ENCODE measurements at places on chromosomes 11 and 22.

DNA sequence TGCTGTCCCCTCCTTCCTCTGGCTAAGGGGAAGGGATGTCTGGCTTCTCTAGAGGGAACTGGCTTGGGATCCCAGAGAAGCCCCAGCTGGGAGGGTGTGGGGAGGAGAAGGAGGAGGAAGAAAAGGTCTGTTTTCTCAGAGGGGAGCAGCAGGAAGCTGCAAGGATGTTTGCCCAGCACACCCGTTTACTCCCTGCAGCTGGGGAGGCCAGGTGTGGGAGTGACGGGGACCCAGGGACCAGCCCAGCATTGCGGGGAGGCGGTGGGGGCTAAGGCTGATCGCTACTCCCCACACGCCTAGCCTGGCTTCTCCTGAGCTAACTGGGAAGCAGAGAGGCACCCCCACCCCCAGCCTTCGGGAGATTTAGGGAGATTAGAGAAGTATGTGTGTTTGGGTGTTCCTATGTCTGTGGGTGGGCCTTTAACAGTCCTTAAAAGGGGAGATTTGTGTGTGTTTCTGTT is 3.9 kb downstream of the CREB3L1 start:
- DNase-seq: no peak

GRCh38 chr11:69454018-69454417 is 27.4 kb upstream of the LINC01488 start:
- DNase-seq: no peak

DNA sequence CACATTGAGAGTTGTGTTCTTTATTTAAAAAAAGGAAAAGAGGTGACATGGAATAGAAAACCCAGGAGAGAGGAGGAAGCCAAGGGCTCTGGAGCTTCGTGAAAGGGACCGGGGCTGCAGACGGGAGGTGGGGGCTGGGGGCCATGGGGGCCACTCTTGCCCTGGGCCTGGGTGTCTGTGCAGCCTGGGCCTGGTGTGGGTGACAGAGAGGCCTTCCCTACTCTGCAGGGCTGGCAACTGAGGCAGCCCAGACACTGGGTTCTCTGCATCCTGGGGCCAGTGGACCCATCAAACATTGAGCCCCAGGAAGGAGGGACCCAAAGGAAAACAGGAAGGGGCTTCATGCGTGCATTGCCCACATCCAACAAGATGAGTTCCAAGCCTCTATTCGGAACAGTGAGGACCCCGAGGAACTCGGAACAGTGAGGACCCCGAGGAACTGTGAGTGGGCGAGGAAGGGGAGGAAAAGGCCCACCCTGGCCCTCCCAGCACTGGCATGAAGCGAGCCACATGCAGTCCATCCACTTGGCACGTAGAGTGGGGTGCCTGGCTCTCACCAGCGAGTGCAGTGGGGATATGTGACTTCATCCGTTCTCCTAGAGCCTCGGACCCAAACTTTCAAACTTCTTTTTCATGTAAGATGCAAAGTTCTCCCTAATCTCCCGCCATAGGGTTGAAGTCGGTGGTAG is 1121.6 kb downstream of the BRD1 start:
- DNase-seq: no peak

GRCh38 chr22:33194529-33195077 is 136.4 kb upstream of the SYN3 start:
- no peak for DNase-seq

- no peak for DNase-seq
These were observed 34.7 kb downstream of the USP35 start for GRCh38 chr11:78223320-78223954.

GRCh38 chr11:118846181-118846935 is 37.3 kb upstream of the CXCR5 start:
- no peak for DNase-seq

GRCh38 chr11:62505440-62506091 is 41.0 kb downstream of the AHNAK start:
- no peak for DNase-seq

- DNase-seq: no peak
These were observed 70.2 kb downstream of the PHF21A start for GRCh38 chr11:46051102-46051501.

DNA sequence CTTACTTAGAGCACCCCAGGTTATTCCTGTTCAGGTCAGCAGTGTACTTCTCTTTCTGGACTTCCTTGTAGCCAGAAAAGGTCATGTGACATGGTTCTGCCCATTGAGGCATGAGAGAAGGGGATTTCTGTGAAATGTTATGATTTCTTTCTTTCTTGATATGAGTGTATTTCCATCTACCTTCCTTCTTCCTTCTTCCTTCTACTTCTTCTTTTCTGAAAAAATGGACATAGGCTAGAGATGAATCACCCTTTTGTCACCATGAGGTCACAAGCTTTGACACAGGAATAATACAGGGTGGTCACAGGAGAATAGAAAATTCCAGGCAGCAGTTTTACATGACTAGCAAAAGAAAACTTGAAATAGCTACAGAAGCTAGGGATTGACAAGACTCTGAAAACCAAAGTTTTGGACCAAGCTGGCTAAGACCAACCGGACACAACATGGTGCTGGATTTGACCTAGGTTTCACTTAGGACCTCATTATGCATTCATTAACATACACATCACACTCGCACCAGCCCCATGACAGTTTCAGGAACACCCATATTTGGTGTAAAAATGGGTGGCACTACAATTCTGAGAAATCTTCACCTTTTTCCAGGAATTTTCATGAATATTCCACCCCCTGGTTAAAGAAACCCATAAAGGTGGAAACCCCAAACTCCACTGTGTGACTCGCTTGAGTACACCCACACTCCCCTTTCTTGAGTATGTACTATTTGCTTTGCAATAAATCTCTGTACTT is 21.2 kb upstream of the MAP6 start:
- no peak for DNase-seq

GRCh38 chr11:31818874-31819331 is 7.8 kb upstream of the PAX6 start:
- DNase-seq: no peak

- no peak for DNase-seq
These were observed 20.3 kb downstream of the NEAT1 start for GRCh38 chr11:65442842-65443331.

- DNase-seq: no peak
These were observed 677.3 kb upstream of the KIRREL3 start for GRCh38 chr11:127677660-127678425.

DNA sequence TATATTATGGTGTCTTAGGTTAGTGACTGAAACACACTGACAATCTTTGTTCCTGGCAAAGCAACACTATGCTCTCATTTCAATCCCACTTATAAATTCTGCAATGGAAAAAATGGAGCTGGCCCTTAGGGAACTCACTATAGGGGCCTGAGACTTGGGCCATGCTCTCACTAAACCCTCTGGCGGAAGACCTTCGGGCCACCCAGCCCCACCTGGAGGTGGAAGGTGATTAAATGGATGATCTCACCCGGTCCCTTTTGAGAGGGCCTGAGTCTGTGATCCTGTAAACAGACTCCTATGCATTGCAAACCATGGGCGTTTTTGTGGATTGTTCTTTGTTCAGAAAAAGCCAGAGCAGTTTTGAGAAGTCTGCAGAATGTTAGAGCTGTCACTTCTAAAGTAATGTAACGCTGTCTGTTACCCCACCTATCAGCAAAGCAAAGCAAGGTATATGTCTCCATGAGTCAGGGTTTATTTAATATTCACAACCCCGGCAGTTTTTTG is 17.0 kb upstream of the CDON start:
- no peak for DNase-seq

- DNase-seq: no peak
These were observed 16.9 kb downstream of the CDPF1 start for GRCh38 chr22:46233231-46233630.

GRCh38 chr11:113806406-113806805 is 26.8 kb downstream of the CLDN25 start:
- no peak for DNase-seq

GRCh38 chr11:27401833-27402316 is 38.9 kb upstream of the CCDC34 start:
- no peak for DNase-seq

GRCh38 chr11:104614961-104615360 is 283.3 kb downstream of the CASP12 start:
- no peak for DNase-seq

- no peak for DNase-seq
These were observed 489.6 kb downstream of the MN1 start for GRCh38 chr22:27311698-27312550.

GRCh38 chr22:23128269-23129108 is 13.3 kb downstream of the RSPH14 start:
- DNase-seq: peak; percentile 70

- DNase-seq: no peak
These were observed 16.9 kb downstream of the C22orf31 start for GRCh38 chr22:29044657-29045176.

- no peak for DNase-seq
These were observed 62.4 kb upstream of the MYEOV start for GRCh38 chr11:69231466-69232018.

DNA sequence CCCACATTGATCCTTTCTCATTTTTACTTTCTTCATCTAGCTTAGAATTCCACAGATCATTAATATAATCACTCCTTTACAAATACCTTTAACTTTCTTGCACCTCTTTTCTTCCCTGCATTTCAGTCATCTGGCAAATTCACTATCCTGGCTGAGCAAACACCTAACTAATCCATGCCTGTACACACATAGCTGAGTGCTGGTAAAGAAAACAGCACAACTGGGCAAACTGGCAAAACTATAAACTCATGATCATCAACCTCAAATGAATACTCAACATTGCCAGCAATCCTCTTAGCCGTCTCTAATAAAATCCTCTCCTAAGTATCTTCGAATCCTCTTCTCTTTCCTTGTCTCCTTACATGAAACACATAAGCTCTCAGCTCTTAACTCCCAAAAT is 52.4 kb downstream of the PICALM start:
- no peak for DNase-seq

DNA sequence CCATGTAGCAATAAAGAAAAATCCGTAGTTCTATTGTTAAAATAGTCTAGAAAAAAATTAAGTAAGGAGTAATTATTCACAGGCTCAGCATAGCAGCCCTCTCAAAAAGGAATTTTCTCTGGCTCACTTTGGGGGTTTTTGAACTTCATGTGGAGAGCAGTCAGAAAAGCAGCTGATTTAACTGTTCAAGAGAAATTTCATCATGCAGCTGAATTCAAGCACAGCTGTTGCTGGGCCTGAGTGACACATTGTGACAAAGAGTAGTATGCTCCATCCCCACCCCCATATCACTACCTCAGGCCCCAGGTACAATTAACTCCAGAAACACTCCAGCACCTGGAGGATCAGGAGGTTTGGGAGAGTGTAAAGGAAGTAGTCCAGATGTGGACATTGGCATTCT is 272.1 kb downstream of the FAM76B start:
- no peak for DNase-seq

DNA sequence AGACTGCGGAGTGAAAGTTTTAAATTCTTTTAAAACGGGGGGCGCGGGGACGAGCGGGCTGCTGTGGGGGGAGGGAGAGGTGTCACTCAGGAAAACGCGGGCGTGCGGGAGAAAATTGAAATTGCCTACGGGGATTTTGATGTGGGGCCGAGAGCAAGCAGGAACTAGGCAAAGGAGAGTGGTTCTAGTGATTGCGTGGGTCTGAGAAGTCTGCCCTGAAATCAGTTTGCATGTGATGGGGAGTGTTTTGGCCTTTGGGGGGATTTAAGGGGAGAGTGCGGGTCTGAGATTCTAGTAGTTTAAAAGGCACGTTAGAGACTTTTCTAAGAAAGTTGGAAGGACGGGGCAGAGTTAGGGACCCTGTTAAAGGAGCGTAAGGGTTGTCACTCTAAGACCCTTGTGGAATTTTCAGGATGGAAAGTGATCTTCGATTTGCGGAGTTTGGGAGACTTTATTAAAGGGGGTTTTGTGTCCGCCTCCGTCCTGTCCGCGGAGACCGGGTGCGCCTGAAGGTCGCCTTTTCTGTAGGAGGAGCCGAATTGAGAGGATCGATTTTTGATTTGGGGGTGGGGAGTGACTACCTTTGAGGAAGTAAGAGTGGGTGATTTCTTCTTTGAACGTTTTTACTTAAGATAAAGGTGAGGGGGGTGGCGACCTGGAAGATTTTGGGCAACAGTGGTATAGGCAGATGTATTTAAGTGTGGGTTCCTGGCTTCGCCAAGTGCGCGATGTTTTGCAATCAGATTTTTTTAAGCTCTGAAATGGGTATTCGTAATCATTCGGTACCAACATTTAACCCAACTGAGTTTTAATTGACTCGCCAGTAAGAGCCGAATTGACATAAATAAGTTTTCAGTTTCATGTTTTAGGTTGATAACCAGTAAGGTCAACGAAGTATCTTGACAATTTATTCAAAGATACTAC is 1.1 kb downstream of the EED start:
- DNase-seq: peak; percentile 14

DNA sequence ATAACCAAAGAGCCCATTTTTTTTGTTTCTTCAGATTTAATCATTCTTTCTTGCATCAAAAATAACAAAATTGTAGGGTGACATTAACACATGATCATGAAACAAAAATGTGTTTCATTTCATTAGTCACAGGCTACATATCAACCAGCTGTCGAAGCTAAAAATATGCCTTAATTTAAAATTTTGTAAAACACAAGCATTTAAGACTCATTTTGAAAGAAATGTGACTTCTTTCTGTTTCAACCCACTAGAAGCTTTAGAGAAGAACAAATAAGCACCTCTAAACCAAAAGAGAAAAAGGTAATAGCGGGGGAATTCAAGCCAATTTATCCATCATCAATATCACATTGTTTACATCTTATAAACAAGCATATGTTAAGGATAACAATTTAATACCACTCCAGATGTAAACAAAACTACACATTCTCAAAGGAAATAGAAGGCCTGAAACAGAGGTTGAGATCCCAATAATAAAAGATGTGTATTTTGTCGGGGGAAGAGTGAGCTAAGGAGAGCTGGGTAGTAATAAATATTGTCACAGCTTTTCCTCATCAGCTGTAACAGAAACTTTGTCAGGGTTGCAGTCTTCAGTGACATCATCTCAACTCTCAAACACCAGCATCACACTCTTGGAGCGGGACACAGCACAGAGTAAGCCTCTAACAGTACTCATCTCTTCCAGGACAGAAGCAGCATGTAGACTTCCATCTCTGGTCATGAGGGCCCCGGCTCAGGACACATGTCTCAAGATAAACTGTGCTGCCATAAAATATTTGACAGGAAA is 42.0 kb downstream of the ALG9 start:
- no peak for DNase-seq

DNA sequence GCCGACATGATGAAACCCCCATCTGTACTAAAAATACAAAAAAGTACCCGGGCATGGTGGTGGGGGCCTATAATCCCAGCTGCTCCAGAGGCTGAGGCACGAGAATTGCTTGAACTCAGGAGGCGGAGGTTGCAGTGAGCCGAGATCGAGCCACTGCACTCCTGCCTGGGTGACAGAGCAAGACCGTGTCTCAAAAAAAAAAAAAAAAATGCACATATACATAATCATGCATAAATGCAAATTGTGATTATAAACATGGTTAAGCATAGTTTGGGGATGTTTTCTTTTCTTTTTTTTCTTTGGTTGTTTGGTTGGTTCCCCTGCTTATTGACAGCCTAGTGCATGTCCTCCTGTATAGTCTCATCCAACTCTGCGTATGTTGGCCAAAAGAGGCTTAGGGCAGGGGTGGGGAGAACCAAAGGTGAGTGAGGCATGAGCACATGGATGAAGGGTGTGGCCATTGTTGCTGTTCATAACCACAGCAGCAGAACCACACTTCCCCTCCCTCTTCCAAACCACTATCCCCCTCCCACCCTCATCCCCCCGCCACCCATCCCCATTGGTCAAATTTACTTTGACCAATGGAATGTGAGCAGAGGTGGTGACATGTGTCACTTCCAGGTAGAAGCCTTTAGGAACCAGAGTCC is 6.9 kb upstream of the VPS37C start:
- DNase-seq: no peak
